ENCODE measurements at places on chromosomes 16 and 17.

GRCh38 chr16:57611181-57611580, 17.2 kb upstream of the ADGRG1 start:
- DNase-seq, result no peak

GRCh38 chr16:12503191-12503590, 300.5 kb downstream of the CPPED1 start:
- DNase-seq, result no peak

GRCh38 chr17:2086306-2086705, 31.4 kb downstream of the HIC1 start:
- DNase-seq, result no peak

DNA sequence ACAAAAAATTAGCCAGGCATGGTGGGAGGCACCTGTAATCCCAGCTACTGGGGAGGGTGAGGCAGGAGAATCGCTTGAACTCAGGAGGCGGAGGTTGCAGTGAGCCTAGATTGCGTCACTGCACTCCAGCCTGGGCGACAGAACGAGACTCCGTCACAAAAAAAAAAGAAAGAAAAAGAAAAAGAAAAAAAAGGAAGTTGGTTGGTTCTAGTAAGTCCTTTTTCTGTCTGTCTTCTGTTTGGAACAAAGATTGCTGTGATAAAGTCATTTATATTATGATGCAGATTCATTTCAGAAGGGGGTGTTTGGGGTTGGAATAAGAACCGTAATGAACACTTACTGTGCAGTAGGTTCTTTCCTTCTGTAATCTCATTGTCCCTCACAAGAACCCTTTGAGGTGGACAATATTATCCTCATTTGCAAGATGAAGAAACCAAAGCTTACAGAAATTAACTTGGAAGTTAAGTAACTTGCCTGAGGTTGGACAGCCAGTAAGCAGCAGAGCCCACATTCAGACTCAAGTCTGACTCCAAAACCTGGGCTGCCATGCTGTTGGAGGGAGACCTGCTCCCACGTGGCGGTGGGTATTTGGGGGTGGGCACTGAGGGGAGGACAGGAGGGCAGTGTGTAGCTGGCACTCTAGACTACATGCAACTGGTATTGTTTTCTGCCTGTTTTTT, 10.3 kb downstream of the MINK1 start:
- no peak for DNase-seq

DNA sequence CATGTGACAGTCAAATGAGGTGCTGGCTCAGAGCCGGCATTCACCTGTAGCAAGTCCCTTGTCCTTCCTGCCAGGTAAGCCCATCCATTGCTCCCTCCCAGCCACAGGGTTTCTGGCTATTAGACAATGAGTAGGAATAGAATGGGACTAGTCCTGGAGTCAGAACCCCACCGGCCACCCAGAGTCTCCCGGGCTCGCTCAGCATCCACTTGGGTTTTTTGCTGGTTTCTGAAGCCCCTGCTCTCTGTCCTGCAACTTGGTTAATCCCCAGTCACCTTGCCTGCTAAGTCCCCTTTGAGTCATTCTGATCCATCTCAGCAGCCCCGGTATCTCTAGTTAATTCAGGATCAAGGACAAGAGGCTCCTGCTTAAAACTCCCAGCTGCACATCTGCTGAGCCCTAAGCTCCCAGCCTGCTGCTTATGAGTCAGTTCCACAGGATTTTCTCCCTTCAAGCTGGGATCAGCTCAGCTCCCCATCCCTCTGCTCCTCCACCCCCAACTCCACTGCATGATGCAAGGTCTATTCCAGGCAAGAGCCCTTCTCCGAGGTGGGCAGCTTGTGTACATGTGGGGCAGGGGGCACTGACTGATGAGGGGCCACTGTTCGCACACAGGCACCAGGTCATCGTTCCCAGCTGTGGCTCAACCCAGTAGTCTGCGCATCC, 19.9 kb upstream of the MRPS23 start:
- DNase-seq, result no peak

- DNase-seq, result peak; percentile 95
Measured at GRCh38 chr16:69565671-69566239, at the start of gene NFAT5. Gene NFAT5 (plus strand): TSS chr16:69565966. CDS start chr16:69566302, 336 bp downstream.

DNA sequence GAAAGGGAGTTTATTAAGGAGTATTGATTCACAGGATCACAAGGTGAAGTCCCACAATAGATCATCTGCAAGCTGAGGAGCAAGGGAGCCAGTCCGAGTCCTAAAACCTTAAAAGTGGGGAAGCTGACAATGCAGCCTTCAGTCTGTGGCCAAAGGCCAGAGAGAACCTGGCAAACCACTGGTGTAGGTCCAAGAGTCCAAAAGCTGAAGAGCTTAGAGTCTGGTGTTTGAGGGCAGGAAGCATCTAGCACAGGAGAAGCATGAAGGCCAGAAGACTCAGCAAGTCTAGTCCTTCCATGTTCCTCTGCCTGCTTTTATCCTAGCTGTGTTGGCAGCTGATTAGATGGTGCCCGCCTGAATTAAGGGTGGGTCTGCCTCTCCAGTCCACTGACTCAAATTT, 193.0 kb downstream of the KIF2B start:
- no peak for DNase-seq

GRCh38 chr16:23908790-23909189, 73.0 kb downstream of the PRKCB start:
- DNase-seq, result no peak

GRCh38 chr16:9859701-9860327, 322.4 kb downstream of the GRIN2A start:
- no peak for DNase-seq

GRCh38 chr17:61504697-61505096, 52.5 kb downstream of the TBX4 start:
- no peak for DNase-seq

- DNase-seq, result no peak
Measured at GRCh38 chr16:56109205-56109604, 82.1 kb upstream of the GNAO1 start.

GRCh38 chr17:48995304-48995973, 1.7 kb upstream of the IGF2BP1 start:
- DNase-seq, result peak; percentile 41

- DNase-seq, result no peak
Measured at GRCh38 chr17:31060791-31061550, 33.8 kb upstream of the NF1 start.

- DNase-seq, result no peak
Measured at GRCh38 chr16:5438591-5438990, 341.0 kb upstream of the EEF2KMT start.

GRCh38 chr17:64202683-64203344, 60.2 kb downstream of the TEX2 start:
- no peak for DNase-seq

- peak; percentile 93 for DNase-seq
Measured at GRCh38 chr17:50267074-50267841, 7.0 kb upstream of the TMEM92 start.

GRCh38 chr17:60941028-60941427, 263.4 kb downstream of the BCAS3 start:
- DNase-seq, result peak; percentile 89

DNA sequence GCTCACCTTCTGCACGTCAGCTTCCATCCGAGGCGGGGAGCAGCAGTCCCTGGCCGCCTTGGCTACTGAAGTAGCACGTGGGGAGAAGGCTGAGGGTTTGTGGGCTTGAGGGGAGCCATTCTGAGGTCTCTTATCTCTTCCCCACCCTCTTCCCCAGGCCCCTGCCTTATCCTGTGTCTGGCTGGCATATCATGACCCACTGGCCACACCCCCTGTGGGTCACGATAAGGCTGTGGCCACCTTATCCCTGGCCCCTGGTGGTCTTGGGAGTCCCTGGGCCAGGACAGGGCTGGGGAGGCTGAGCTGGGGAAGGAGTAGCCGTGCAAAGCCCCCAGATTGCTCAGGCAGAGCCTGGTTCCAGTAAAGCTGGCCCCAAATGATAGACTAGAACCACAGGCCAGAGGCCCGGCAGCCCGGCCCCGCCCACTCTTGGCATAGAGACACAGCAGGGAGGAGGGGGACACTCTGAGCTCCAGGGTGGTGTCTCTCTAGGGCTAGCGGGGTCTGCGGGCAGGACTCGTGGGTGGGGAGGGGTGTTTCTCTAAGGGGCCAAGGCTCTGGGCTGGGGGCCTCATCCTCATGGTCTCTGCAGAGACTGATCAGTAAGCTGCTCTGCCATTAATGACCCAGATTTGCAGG, 7.6 kb downstream of the SPNS2 start:
- DNase-seq, result peak; percentile 80

- no peak for DNase-seq
Measured at GRCh38 chr17:229709-230394, 48.4 kb upstream of the DOC2B start.

DNA sequence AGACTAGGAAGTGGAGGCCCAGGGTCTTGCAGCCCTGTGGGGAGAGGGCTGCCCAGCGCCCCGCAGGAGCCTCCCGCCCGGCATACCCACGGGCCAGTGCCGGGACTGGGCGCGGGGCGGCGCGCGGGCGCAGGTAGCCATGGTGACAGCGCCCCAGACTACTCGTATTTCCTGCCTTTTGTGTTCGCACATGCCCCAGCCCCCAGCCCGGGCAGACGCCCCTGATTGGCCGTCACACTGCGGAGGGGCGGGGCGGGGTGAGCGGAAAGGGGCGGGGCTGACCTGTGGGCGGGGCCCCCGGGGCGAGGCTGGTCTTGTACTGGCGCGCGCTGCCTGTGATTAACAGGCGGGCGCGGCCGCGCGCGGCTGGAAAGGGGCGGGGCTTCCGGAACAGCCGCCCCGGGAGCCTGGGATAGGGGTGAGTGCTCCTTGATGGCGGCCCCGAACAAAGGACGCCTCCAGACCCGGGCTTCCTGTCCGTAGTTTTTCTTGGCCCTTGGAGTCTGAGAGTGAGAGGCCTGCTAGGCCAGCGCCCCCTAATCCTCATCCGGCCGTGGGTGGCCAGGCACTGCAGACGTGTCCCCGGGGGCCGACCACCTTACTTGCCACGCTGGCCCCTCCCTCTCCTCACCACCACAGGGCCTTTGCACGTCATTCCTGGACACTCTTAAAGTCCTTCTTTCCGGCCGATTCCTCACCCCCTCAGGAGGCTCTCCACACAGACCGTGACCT, 71.0 kb downstream of the RAI1 start:
- peak; percentile 98 for DNase-seq

DNA sequence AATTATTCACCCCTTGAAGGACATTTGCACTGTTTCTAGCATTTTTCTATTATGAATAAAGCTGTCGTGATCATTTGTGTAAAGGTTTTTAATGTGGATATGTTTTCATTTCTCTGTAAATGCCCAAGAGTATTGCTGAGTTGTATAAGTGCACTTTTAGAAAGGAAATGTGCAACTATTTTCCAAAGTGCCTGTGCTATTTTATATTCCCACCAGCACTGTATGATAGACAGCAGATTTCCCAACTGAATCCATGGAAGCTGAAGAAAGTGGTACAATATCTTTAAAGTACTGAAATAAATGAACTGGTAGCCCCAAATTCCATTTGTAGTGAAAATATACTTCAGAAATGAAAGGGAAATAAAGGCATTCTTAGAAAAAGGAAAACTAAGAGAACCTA, 238.4 kb downstream of the BCAS3 start:
- no peak for DNase-seq

DNA sequence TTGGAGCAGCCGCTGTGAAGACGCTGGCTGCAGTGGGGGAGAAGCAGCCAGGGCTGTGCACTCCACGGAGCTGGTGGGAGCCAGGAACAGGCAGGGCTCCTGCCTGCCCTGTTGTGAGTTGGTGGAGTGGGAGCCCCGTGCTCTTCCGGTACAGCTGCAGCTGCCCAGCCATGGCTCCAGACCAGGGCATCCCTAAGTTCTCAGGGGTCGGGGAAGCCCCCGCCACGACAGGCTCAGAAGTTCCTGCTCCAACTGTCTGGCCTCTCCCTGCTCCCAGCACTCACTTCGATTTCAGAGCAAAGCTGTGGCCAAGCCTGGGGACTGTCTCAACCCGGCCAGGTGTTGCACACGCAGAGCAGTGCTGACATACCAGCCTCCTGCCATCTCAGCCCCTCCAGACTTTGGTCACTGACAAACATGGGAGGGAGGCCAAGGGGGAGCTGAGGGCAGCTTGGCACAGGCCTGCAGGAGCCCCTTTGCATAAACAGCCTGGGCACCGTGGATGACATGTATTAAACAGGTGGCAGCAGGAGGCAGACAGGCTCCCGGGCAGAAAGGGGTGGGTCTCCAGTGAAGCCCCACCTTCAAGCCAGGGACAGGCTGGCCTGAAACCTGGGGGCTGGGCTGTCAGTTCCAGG, 13.9 kb upstream of the KDM8 start:
- peak; percentile 74 for DNase-seq

Data from femur (tissue), 1 donor.